ENCODE measurements at places on chromosomes 16 and 17.

- no peak for DNase-seq
These were observed 50.0 kb upstream of the IRX6 start for GRCh38 chr16:55273959-55274358.

DNA sequence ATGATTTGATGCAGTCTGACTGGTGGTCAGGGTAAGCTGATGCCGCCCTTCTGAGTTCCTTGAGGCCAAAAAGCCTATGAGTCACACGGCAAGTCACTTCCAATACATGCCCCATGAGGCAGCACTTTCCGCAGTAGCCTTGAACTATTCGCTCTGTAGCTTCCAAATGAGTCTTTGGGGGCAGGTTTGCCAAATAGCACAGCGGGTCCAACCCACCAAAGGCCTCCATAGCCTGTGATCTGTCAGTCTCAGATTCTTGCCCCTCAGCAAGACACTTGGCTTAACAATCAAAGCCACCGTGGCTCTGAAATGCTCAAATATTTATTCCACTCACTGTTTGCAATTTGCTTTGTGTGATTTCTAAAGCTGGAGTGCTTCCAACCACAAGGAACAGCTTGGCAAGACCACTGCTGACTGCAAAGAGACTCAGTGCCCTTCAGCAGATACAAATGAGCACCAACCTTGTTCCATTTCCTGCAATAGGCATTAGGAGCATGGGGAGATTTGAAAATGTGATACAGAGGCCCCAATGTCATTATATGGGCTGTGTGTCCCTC, 45.4 kb downstream of the CLEC19A start:
- DNase-seq, result no peak

DNA sequence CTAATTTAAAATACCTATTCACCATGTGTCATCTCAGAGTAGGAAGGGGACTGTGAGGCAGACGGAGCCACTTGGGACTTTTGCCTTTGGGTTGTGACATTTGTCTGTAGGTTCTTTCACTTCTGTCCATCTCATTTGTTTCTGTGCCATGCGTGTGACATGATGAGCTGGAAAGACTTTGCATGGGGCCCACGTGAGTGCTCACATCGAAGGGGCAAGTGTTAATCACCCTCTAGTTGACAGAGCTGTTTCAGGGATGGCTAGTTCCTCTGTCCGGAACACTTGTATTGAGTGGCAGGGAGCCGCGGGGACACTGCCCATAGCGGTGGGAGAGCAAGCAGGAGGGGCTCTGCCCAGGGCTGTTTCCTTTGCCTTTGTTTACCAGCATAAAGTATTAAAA, 112.0 kb downstream of the RPTOR start:
- no peak for DNase-seq

- no peak for DNase-seq
These were observed 13.3 kb upstream of the MPP2 start for GRCh38 chr17:43920500-43921095.

- no peak for DNase-seq
These were observed 35.9 kb downstream of the ABCA10 start for GRCh38 chr17:69192754-69193153.

DNA sequence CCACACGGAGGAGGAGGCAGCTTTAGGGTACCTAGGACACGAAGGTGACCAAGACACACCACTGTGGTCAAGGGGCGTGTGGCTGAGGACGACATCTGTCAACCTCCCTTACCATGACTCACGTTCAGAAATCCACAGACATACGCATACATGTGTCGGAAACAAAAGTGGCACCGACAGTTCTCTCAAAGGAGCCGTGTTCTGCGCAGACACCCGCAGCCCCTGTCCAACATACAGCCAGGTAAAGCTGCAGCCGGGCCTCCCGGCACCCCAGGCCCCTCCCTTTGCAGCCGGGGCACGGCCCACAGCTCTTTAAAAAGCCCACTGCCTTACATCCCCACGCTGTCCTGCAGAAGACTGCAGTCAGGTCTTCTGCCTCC, 40.5 kb upstream of the KLHDC4 start:
- no peak for DNase-seq

DNA sequence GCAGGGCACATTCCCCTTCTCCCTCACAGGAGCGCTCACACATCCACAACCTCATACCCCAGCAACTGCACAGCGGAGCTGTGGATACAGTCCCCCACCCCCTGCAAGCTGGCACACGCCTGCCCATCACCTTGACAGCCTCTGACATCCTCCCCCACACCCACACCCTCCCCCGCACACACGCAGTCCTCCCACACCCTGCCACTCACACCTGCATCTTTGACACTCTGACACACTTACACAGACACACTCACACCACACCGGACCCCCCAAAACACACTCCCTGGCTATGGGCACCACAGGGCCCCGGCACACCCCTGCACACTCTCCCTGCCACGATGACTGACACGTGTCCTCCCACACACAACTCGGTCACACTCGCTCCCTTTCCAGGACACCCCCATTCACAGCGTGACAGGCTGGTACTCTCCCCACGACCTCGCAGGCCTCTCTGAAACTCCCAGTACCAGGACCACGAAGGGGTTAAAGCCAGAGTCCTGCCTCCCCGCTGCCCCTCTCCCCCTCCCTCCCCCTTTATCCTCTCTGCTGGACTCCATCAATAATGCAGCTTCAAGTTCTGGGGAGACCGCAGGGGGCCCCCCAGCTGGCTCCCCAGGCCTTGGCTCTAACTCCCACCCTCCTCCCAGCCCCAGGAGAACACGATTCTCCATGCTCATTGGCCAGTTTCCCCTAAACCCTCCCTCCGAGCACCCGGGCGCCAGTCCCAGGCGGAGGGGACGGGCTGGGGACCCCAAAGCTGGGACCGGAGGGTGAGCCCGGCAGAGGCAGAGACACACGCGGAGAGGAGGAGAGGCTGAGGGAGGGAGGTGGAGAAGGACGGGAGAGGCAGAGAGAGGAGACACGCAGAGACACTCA, at the start of gene PPP1R1B:
TSS of gene PPP1R1B (plus strand) at position 782 of the 876 bp plus-strand sequence. CDS start 441 bp downstream, outside the sequence.
- DNase-seq, result no peak

DNA sequence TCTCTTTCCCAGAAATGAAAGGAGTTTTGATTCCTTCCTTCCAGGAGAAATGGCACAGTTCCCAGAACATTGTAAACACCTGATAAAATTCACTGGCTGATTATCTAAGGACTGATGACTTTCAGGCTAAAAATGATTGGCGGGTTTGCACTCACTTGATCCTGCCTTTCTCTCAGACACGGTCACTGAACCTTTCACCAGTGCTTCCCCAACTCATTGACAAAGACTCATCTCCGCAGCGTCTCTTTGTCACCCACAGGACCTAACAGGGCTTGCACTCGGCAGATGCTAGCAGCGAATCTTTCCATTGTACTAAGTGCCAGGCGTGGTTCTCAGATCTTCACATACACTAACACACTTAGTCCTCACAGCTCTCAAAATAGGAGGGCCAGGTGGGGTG, 7.3 kb upstream of the DHRS7C start:
- no peak for DNase-seq

GRCh38 chr16:10138881-10139280, 43.3 kb downstream of the GRIN2A start:
- DNase-seq, result no peak

GRCh38 chr17:62625870-62626200, 1.6 kb upstream of the MRC2 start:
- peak; percentile 70 for DNase-seq

GRCh38 chr17:559551-560431, 154.8 kb downstream of the VPS53 start:
- DNase-seq, result no peak

DNA sequence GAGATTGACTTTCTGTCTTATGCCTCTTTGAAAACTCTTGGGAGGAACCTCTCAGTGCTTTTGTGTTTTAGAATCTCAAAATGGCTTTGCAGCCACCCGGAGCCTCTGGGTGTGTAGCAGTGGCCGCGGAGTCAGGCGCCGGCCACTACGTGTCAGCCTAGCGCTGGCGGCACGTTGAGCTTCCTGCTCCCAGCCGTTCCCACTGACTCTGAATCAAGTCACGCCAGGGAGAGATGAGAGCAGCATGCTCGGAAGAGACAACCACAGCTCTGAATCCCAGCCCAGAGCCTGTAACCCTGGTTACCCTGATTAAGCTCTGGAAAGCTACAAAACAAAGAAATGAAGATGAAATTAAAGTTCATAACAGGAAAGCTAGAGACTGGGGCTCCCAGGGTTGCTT, 97.4 kb upstream of the CACNG5 start:
- DNase-seq, result peak; percentile 78

DNA sequence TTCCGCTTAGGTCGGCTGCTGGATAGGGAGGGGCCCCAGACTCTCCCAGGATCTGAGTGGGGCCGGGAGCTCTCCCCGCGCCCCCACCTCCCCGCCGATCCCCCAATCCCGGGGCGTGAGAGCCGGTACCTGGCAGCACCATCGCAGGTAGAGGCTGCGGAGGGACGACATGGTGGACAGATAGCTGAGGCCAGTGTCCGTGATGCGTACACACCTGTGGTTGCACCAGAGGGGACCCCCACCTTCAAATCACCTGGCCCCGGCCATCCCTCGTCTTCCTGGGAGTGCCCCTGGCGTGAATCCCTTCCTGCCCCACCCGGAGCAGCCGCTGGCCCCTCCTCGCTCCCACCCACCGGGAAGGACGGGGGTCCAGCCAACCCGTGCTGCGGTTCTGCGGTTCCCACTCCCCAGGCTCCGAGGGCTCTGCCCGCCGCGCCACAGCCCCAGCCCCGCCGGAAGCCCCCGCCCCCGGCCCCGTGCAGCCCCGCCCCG, 4.7 kb upstream of the WDR24 start:
- no peak for DNase-seq

DNA sequence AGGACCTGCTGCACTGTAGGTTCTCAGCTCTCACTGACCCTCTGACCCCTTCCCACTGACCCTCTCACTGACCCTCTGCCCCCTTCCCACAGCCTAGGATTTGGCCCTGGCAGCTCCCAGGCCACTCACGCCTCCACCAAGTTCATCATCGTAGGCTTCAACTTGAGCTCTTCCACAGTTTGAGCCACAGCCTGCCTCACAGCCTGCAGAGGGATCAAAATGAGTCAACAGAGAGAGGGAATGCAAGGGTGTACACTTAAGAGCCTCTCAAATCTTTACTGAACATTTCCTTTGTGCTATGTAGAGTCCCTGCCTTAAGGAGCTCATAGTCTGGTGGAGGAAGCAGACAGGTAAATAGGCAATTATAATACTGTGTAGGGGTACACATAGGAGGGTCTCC, 12.1 kb downstream of the HEATR9 start:
- no peak for DNase-seq

DNA sequence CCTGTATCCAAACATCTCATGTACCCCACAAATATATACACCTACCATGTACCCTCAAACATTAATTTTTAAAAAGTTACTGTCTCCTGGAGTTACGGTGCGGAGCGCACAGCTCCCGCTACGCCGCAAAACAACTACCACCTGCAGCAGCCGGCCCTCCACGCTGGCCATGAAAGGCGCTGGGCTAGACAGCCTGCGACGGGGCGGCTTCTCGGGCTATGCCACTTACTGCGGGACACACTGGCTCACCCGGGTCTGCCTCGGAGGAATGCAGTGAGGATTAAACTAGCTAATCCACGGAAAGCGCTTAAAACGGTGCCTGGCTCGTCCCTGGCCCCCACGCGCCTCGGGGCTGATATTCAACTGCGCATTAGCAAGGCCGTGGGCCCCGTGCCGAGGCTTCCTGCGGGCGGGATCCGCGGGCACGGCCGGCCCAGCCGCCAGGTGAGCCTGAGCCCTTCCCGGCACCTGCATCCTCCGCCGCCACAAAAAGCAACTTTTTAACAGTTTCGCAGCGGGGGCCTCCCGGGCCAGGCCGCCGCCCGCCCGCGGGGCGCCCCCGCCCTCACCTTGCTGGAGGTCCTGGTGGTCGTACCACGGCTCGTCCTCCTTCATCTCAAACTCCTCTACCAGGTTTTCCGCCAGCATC, 633 bp downstream of the CDR2 start:
- peak; percentile 77 for DNase-seq

DNA sequence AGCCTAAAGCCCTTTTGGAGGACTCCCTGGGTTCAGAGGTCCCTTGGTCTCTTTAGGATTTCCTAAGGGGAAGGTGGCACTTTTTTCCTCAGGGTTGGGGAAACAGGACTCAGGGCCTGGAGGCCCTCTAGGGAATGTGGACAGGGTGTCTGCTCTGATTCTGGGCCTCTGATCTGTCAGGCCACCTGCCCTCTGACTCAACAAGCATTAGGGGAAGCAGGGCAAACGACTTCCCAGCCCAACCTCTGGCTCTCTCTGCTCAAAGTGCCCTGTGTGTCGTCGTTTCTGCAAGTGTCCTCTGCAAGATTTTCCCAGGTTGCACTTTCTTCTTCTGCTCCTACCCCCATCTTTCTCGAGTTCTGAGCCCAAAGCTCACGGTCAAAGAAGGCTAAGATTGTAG, 6.6 kb upstream of the IGFBP4 start:
- DNase-seq, result no peak
